Daoy (cell line): ENCODE measurements at places on chromosomes 3 and 15. TPM values are rescaled to one million over a fixed set of nuclear protein-coding genes. Genes with fewer than 3 reads are reported as not detected.

- no peak for DNase-seq
These were observed 287.2 kb downstream of the SHQ1 start for GRCh38 chr3:72560846-72561675.

Gene PLA1A
- total RNA-seq, result not detected in 2 replicates

Gene RAB6B
- total RNA-seq, result 1.1 and 1.4 TPM in 2 replicates

- no peak for DNase-seq
These were observed 124.3 kb downstream of the TIGIT start for GRCh38 chr3:114418107-114418506.

- DNase-seq, result peak; percentile 4
These were observed 1476.9 kb downstream of the SI start for GRCh38 chr3:163601426-163601825.

GRCh38 chr15:75425966-75426500 lies 25.5 kb downstream of the SIN3A start:
- DNase-seq, result no peak

- no peak for DNase-seq
These were observed 17.5 kb upstream of the ZBTB20 start for GRCh38 chr3:115164374-115165221.

DNA sequence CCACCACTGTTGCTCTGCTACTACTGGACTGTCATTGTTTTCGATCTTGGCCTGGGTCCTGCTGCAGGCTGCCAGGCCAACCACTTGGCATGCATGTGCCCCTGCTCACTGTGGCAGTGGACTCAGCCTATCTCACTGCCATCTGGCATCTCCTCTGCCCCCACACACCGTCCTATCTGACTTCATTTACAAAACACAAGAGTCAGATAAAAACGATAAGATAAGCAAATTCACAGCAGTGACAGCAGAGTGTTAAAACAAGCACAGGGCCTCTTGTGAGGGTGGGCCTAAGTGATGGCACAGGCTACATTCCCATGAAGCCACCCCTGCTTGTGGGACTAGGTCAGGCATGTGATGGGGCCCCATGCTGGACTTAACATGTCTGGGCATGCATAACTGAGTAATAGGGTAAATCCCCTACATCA lies 68.1 kb downstream of the CRYGS start:
- no peak for DNase-seq

DNA sequence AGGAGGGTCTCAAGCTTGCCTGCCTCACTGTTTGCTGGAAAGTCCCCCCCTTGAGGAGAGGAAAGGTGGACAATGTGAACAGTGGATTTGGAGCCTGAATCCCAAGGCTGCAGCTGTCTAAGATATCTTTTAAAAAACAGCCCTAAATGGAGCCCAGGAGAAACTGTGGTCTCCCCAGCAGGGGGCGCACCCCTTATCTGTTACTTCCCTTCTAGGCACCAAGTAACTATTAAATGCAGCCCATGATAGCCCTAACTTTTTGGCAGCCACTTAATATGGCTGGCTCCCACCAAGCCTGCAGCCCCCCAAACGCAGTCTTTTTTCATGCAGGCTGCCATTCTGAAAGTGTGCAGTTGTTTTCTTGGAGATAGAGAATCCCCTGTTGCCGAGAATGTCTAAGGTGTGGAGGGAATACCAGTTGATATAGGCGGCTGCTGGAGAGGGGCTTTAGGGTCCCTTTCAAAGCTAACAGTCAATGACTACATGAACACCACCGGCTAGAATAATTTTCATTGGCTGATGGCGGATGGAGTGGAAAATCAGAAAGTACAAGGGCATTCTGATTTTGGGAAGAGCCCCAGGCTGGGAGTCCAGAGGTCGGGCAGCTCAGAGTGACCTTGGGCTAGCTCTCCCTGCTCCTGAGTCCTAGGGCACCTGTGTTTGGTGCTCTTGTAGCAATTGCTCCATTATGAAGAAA lies 1.3 kb downstream of the RHCG start:
- peak; percentile 42 for DNase-seq

DNA sequence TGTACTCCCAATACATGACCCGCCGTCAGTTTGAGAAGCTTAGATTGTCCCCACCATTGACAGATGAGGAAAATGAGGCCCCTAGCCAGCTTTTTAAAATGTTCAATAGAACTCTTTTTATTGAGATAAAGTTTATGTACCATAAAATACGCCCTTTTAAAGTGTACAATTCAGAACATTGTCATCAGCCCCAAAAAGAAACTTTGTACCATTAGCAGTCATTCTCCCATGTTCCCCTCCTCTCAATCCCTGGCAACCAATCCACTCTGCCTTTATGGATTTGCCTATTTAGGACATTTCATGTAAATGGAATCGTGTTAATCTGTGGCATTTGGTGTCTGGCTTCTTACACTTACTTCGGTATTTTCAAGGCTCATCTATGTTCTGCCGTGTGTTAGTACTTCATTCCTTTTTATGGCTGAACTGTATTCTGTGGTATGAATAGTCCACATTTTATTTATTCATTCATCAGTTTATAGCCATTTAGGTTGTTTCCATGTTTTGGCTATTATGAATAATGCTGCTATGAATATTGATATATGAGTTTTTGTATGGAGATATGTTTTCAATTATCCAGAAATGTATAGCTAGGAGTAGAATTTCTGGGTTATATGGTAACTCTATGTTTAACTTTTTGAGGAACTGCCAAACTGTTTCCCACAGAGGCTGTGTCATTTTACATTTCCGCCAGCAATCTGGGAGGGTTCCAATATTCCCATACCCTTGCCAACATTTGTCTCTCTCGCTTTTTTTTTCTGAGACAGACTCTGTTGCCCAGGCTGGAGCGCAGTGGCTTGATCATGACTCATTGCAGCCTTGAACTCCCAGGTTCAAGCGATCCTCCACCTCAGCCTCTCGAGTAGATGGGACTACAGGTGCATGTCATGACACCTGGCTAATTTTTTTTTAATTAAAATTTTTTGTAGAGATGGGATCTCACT lies 15.3 kb upstream of the PTPN23 start:
- DNase-seq, result peak; percentile 66

DNA sequence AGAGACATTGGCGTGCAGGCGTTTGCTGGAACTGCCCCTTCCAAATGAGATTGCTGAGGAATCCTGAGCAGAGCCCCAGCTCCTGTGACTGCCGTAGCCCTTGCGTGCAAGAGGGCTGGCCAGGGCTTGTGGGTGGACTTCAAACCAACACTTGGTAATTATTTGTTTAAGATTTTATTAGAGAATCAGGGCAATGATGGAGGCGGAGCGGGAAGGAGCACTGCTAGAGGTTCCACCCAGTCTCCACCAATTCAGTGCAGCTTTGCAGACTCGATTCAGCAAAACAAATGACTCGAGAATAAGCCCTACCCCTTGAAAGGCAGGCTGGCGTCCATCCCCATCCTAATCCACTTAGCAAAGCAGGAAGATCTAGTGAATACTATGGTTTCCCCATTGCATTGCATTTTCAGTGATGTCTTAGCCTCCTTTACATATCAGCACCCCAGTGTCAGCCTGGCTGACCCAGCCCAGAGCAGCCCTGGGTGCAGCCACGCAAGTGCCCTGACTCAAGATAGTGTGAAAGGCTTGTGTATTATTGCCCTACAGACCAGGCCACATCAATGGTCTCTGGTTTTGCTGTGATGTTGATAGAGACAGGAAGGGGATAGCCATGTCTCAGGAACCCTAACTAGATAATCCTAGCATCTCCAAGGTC lies 26.0 kb downstream of the GLDN start:
- peak; percentile 57 for DNase-seq

Gene BCL6
- 1.8 and 2.3 TPM in 2 replicates for total RNA-seq

GRCh38 chr3:33915796-33916546 lies 117.5 kb downstream of the PDCD6IP start:
- peak; percentile 5 for DNase-seq

GRCh38 chr3:72346526-72346926 lies 501.7 kb downstream of the SHQ1 start:
- DNase-seq, result peak; percentile 88

GRCh38 chr3:150308037-150308319 lies 100.1 kb upstream of the TSC22D2 start:
- DNase-seq, result no peak

DNA sequence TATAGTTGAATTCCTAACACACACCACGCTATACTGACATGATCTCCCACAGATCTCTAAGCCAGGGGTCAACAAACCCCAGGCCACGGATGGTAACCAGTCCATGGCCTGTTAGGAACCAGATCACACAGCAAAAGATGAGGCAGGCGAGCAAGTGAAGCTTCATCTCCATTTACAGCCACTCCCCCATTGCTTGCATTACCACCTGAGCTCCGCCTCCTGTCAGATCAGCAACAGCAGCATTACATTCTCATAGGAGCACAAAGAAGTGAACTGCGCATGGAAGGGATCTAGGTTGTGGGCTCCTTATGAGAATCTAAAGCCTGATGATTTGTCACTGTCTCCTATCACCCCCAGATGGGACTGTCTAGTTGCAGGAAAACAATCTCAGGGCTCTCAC lies 2.7 kb downstream of the PDCD7 start:
- no peak for DNase-seq

DNA sequence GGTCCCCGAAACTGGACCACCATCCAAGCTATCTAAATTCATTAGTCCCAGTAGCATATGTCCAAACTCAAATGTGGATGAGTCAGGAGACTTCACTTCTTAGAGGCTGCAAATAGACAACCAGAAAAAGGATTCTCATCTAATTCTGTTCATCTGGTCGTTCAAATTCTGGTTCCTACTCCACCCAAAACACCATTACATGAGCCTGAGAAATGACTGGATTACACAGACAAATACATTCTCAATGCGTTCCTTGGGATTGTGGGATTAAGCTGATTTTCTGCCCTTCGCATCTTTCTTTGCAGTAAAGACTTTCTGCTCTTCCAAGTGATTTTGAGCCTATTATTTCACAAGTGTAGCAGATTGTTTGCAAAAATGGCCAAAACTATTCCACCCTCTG lies 472.3 kb upstream of the PROK2 start:
- no peak for DNase-seq

Gene RBM5
- 41.2 and 62.9 TPM in 2 replicates for total RNA-seq

GRCh38 chr3:41469083-41469482 lies 269.8 kb downstream of the CTNNB1 start:
- DNase-seq, result no peak

DNA sequence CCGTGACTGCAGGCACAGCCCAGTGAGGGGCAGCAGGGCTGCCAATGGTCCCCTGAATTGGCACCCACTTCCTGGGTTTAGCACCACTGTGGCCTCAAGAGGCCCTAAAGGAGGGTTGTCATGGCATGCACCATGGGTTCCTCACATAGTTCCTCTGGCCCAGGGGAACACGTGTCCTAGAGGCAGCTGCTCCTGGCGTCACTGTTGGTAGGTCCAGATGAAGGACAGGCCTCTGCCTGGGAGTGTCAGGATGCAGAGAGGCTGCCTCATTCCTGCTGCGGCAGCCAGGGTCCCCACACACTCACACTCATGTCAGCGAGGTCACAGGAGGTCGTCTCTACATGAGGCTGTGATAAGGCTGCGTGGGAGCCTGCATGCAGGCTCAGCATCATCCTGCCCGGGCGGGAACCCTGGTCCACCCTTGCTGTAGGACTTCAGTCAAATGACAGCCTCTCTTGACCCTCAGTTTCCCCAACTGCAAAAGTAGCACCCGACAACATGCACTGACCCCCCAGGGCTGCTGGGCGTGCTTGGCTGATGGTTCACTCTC lies 26.1 kb upstream of the SFMBT1 start:
- DNase-seq, result no peak

Gene SHF
- total RNA-seq, result 0.36 and 1.7 TPM in 2 replicates

DNA sequence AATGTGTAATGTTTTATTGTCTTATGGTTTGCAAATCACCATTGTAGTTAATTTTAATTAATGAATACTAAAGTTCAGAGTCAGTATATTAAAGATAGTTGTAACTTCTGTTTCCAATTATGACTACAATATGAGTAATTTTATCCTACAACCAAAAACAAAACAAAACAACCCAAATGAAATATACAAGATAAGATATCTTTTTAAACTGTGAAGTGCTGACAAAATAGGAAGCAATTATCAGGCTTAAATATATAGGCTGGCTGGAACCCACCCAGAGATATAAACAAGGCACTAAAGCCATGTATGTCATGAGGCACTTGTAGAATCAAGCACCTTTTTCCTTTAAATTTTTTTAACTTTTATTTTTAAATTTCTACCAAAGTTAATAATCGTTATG lies 108.6 kb upstream of the LRRFIP2 start:
- DNase-seq, result no peak

GRCh38 chr3:139326131-139326530 lies 17.7 kb upstream of the MRPS22 start:
- no peak for DNase-seq

GRCh38 chr15:91890614-91891013 lies 37.1 kb downstream of the SLCO3A1 start:
- peak; percentile 70 for DNase-seq

Gene ZNF620
- total RNA-seq, result 2.8 and 3.5 TPM in 2 replicates

Gene TICRR
- total RNA-seq, result 7.0 and 10.0 TPM in 2 replicates

GRCh38 chr15:58490086-58490887 lies 58.5 kb downstream of the LIPC start:
- DNase-seq, result no peak

Gene ACP3
- total RNA-seq, result 2.9 TPM in 1 of 2 replicates, not detected in the other

DNA sequence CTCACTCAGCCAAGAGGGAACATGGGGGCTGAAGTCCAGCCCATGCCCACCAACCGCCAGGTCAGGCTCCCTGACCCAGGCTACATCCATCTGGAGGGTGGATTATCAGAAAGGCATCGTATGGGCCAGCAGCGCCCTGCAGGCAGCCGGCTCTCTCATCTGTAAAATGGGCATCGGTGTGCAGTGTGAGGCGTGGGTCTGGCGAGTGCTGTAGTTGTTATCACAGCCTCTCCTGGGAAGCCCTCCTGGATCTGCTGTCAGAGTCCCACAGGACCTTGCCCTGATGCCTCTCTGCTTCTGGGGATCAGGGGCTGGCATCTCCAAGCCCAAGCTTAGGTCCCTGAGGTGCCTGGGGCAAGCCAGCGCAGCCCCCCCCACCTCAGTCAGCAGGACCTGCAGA lies 27.4 kb downstream of the CFAP100 start:
- no peak for DNase-seq

Gene SUSD5
- total RNA-seq, result 2.3 and 5.9 TPM in 2 replicates

- peak; percentile 56 for DNase-seq
These were observed 76.7 kb downstream of the FEM1B start for GRCh38 chr15:68354268-68354667.

DNA sequence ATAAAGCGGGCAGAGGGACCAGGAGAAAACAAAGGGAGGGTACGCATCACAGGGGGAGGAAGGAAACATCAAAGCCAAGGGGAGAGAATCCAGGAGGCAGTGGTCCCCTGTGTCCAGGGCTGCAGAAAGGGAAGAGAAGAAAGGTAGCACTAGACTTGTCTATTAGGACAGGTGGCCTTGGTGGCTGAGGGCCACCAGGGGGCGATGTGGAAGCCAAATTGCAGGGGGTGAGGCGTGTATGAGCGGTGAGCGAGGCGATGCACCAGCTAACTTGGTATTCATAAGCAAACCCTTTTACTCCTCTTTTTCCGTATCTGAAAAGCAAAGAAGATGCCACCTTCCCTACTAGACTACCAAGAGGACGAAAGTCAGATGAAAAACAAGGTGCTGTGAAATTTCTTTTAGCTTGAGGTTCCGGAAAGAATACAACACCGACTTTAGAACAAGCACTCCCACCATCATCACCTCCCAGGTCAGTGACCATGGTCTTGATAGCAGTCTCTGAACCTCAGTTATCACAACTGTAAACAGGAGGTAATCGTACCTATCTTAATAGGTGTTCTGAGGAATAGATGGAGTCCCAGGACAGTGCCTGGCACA lies 654.4 kb upstream of the ADAMTS9 start:
- DNase-seq, result peak; percentile 65
